ENCODE measurements at places on chromosomes 11 and 22.

DNA sequence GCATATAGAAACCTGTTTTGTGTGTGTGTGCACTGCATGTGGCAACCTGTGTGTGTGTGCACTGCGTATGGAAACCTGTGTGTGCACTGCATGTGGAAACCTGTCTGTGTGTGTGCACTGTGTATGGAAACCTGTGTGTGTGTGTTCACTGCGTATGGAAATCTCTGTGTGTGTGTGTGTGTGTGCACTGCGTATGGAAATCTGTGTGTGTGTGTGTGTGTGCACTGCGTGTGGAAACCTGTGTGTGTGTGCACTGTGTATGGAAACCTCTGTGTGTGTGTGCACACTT lies 72.2 kb upstream of the CCND1 start:
- DNase-seq: no peak

DNA sequence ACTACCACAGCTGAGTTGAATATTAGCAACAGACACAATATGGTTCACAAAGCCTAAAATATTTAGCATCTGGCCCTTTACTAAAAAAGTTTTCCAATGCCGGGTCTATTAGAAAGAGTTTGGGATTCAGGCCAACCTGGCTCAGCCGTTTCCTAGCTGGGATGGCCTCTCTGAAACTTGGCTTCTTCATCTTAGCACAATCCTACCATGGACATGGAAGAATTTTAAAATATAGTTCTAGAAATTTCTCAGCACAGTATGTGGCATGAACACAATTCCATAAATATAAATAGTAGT lies 103.8 kb downstream of the RRAS2 start:
- no peak for DNase-seq

- peak; percentile 33 for DNase-seq
Observed at GRCh38 chr11:88231894-88232482, 56.7 kb upstream of the RAB38 start.

DNA sequence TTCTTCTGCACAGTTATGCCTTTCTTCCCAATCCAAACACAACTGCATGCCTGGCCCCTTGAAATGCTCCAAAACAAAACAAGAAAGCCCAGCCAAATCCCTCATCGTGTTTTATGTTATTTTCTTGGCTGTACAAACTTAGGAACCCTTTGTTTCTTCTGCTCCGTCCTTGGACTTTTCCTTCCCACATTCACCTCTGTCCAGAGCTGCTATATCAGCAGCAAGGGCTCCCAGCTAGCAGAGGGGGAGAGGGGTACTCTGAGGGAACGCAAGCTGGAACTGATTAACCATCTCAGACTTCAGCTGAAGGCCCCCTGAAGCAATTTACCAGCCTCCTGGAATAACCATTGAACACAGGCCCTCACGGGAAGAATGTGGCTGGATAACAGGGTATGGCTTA lies 214.7 kb downstream of the TENM4 start:
- no peak for DNase-seq

DNA sequence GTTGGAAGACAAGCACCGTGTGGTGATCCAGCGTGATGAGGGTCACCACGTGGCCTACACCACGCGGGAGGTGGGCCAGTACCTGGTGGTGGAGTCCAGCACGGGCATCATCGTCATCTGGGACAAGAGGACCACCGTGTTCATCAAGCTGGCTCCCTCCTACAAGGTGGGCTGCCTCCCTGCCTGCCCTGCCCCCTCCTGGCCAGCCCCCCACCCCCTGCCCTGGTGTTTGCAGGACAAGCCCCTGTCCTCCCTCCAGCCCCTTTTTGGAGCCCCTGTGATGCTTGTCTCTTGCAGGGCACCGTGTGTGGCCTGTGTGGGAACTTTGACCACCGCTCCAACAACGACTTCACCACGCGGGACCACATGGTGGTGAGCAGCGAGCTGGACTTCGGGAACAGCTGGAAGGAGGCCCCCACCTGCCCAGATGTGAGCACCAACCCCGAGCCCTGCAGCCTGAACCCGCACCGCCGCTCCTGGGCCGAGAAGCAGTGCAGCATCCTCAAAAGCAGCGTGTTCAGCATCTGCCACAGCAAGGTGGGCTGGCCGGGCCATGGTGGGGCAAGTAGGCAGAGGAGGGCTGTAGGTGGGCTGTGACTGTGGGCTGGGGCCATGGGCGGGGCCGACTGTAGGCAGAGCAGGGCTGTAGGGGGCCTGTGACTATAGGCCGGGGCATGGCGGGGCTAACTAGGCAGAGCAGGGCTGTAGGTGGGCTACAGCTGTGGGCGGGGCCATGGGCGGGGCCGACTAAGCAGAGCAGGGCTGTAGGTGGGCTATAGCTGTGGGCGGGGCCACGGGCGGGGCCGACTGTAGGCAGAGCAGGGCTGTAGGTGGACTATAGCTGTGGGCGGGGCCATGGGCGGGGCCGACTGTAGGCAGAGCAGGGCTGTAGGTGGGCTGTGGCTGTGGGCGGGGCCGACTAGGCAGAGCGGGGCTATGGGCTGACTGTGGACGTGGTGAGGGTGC lies 13.6 kb downstream of the MUC2 start:
- no peak for DNase-seq
